Lower leg skin (tissue), 4 donors: ENCODE measurements at places on chromosomes 11 and 22.

DNA sequence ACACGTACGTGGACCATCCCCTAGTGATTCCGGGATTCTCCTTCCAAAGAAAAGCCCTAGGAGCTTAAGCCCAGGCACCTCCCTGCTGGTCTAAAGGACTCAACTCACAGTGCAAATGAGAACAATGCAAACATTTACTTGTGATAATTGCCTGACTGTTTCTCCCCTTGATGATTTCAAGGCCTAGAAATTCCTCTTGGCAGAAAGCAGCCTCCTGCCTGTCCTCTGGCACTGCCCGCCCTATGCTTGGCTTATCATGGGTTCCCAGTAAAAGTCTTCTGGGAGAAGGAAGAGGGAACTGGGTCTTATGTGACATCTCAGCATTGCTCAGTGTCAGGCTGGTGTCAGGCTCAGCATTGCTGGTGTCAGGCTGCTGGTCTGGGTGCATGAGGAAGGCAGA lies 351.8 kb downstream of the SHANK2 start:
- DNase-seq: no peak

DNA sequence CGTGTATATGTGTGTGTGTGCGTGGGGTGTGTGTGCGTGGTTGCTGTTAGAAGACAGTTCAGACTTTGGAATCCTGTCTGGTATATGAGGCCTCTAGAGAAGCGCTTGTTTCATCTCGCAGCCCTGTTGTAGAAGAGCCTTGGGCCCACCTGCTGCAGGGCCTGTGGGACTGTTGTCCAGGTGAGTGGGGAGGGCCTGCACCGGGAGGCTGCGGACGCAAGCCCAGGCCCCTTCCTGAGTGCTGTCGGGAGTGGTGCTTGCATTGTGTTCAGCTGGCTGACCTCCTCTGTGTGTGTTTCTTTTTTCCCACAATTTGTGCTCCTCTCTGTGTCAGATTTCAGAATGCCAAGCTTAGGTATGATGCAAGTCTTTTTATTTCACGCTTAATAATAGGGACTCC lies 128.4 kb downstream of the TBC1D22A start:
- peak; percentile 37 for DNase-seq

- no peak for DNase-seq
Measured at GRCh38 chr11:65917077-65917433, 1.8 kb downstream of the C11orf68 start.

DNA sequence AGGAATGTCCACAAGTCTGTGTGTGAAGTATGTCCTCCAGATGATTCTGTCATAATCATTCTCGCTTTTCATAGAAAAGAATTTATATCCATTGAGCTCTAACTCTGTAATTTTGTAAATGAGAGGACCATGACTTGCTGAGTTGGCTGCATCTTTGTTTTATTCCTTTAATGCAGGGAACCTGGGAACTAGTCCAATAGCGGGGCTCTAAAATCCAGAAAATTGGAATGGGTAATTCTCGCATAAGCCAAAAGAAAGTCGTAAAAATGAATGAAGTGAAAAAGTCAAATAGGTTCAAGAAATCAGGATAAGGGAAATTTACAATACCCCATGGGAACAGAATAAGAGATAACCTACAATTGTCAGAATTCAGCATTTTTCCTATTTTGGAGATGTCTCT lies 232.5 kb downstream of the RAB38 start:
- no peak for DNase-seq

GRCh38 chr11:100816823-100817222 lies 129.7 kb downstream of the ARHGAP42 start:
- DNase-seq: no peak

DNA sequence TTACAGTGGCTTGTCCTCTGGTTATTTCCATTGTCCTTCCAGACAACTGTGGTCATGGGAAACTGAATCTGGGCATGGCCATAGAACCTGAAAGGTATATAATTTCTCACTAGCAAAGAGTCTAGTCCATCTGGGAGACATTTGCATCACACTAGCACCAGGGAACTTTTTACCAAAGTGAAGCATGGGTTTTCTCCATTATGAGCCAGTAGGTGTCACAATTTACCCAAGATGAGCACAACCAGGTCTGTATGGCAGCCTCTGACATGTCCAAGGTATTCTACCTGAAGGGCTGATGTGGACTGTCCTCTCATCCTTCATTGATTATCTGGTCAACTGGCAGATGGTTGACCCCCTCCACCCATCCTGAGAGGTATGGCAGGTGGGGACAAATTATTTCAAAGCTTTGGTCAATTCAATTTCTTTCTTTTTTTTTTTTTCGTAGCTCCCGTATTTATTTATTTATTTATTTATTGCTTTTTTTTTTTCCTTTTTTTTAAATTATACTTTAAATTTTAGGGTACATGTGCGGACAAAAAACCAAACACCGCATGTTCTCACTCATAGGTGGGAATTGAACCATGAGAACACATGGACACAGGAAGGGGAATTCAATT lies 425.9 kb downstream of the TMEM135 start:
- DNase-seq: no peak

GRCh38 chr11:44223238-44223637 lies 86.7 kb downstream of the ALX4 start:
- DNase-seq: no peak

DNA sequence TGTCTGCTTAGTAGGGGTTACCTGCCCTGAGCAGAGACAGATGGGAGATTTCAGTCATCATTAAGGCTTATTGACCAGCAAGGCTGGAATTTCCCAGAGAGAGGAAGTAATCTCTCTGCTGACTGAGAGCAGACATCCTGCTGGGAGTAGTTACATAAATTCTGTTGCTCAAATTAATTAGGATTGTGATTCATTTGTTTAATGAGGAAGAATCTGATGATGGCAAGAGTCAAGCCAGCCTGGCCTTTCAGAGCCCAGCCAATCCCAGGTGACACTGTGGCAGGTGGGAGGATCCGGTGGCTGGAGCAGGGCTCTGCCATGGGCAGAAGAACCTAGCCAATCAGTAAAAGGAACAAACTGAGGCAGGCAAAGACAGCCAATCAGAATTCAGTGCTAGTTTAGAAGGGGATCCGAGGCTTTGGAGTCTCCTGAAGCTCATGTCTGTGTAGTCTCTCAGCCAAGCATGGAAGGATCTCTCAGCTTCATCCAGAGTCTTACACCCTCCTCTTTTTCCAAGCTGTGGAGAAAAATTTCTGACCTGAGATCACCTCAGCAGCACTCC lies 61.2 kb upstream of the CHST1 start:
- DNase-seq: no peak

GRCh38 chr11:36469063-36469462 lies 41.0 kb downstream of the TRAF6 start:
- DNase-seq: no peak

DNA sequence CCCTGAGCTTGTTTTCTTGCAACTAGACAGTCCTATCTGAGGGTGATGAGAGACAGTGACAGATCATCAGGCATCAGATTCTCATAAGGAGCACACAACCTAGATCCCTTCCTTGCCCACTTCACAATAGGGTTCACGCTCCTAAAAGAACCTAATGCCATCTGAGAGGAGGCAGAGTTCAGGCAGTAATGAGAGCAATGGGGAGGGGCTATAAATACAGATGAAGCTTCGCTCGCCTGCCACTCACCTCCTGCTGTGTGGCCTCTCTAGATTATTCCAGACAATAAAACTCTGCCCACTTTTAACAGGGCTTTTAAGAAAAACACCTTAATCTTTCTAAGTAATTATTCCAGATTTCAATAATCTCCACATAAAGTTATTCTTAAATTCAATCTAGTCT lies 43.9 kb upstream of the PAK1 start:
- no peak for DNase-seq

- DNase-seq: no peak
Measured at GRCh38 chr11:22466809-22467208, 128.6 kb downstream of the SLC17A6 start.

- no peak for DNase-seq
Measured at GRCh38 chr11:99548264-99548663, 527.5 kb downstream of the CNTN5 start.

- DNase-seq: no peak
Measured at GRCh38 chr11:88183233-88183632, 8.0 kb upstream of the RAB38 start.

GRCh38 chr22:50260801-50261614 lies 475 bp downstream of the MAPK12 start:
- DNase-seq: no peak

DNA sequence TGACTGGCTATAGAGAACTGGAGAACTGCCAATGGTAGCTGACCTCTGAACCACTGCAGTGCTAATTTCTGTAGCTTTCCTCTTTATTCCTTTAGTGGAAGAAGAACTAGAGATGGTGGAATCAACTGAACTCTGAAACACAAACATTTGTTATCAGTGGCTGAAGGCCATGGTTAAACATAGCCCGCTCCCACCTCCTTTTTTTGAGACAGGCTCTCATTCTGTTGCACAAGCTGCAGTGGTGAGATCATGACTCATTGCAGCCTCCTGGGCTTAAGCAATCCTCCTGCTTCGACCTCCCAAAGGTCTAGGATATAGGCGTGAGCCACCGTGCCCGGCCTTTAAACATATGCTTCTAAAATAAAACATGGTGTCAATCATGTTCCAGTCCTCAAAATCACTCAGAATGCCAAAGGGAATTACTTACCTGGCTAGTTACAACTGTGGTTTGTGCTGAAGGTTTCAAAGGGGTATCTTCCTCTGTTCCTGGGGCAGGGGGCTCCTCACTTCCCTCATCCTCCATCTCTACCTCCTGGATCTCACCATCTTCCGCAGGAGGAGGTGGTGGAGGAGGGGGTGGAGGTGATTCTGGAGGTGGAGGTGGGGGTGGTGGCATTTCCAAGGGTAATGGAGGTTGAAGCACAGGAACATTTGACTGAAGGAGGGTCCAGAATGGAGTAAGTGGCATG lies 9.0 kb upstream of the AGBL2 start:
- DNase-seq: no peak

GRCh38 chr11:126297004-126297403 lies 6.9 kb upstream of the DCPS start:
- DNase-seq: no peak

GRCh38 chr11:2306452-2306823 lies 4.6 kb downstream of the TSPAN32 start:
- DNase-seq: no peak

GRCh38 chr11:111745719-111746504 lies 20.3 kb downstream of the PPP2R1B start:
- DNase-seq: no peak
